ENCODE measurements at places on chromosomes 16 and 17. TPM values are rescaled to one million over a fixed set of nuclear protein-coding genes. Genes with fewer than 3 reads are reported as not detected.

The MEIOB gene
- total RNA-seq = not detected

The RND2 gene
- total RNA-seq = 2.4 TPM

The CACNA1H gene
- total RNA-seq = 14.7 TPM

The UBFD1 gene
- 56.0 TPM for total RNA-seq

The CLTC gene
- total RNA-seq = 273 TPM

Data from thoracic aorta (tissue), 2 donors.